ENCODE measurements at places on chromosomes 6 and 20. TPM values are rescaled to one million over a fixed set of nuclear protein-coding genes. Genes with fewer than 3 reads are reported as not detected.
A peak's percentile ranks its signal among the peaks of the same experiment; 100 is the strongest.

JAG1 gene
- 8.2 TPM for total RNA-seq

TRIM26 gene
- total RNA-seq: 44.3 TPM

GRCh38 chr6:120771019-120771418 lies 563.3 kb downstream of the TBC1D32 start:
- no peak for DNase-seq

DNA sequence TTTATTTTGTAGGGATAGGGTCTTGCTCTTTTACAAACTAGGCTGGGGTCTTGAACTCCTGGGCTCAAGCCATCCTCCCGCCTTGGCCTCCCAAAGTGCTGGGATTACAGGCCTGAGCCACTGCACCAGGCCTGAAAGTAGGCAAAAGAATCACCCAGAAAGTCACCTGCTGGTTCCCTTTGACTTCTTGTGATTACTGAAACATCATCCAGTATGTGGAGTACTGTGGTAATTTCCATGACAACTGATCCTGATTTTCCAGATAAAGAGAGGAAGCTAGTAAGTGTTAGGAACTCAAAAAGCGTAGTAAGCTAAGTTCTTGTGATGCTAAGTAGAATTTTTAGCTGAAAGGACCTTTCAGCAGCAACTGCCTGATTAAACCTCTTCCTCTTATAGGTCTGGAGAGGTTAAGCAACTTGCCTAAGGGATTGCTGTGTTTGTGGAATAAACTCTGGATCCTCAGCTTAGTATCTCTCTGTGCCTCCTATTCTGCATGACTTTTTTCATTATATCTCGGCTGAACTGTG lies 16.8 kb downstream of the RALY start:
- DNase-seq: no peak

GRCh38 chr6:30696432-30696831 lies 5.6 kb upstream of the NRM start:
- no peak for DNase-seq

- DNase-seq: peak; percentile 77
Observed at GRCh38 chr20:33909331-33909921, 84.3 kb upstream of the RALY start.

GRCh38 chr20:39850821-39851330 lies 838.2 kb downstream of the MAFB start:
- peak; percentile 8 for DNase-seq
